ENCODE measurements at places on chromosomes 4 and X.
A peak's percentile ranks its signal among the peaks of the same experiment; 100 is the strongest.

DNA sequence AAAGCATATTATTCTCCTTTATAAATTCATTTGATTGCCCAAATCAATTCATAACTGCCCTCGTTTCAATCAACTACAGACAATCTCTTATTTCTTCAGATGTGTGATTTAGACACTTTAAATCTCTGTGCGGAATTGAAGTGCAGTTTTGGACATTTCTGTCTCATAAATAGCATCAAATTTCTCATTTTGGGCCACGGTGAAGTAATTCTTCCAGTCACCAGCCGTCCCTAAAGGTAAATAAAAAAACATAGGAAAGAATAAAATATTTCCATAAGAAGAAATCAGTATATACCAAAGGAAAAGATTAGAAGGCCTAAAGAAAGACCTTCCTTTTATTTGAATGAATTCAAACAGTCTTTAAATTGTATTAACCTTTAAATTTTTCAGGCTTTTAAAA lies 33.4 kb downstream of the SULT1B1 start:
- no peak for DNase-seq

DNA sequence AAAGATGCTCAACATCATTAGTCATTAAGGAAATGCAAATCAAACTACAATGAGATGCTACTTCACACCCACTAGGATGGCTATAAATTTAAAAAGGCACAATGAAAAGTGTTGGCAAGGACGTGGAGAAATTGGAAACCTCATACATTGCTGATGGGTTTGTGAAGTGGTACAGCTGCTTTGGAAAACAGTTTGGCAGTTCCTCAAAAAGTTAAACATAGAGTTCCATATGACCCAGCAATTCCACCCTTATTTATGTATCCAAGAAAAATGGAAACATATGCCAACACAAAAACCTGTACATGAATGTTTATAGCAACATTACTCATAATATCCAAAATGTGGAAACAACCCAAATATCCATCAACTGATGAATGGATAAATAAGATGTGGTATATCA lies 101.3 kb upstream of the MAGEB10 start:
- DNase-seq, result no peak

DNA sequence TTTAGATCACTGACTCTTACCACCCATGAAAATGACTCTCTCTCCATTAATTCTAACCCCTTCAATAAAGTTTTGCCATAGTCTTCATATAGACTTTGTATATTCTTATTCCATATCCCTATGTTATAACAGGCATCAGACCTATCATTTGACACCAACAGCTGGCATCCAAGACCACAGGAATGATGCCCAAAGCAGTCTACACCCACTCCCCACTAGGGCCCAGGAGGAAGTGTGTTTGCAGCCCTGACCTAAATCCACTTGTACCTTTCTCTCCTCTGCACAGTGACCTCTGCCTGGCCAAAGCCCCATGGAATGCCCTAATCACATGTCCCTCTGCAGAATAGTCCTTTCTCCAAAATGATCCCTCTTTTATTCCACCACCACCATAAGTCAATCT lies 219.2 kb downstream of the CBR4 start:
- no peak for DNase-seq

- no peak for DNase-seq
Observed at GRCh38 chr4:158484173-158484885, 37.4 kb upstream of the RXFP1 start.

DNA sequence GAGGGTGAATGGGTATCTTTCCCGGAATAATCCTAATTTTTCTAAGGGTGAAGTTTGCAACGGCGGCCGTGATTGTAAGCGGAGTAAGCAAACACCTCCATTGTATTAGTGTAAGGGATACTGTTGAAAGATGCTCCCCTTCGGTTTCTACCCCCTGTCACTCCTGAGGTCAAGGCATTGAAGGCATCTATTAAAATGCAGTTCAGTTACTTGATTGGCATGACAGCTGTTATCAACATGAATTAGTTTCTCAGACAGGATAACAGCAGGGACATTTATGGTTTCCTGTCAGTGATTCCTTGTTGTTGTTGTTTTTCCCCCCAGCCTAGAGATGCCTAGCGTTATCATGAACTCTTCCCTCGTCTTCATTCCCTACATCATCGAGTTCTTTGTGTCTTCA lies 552 bp downstream of the SLC25A14 start:
- DNase-seq, result no peak

- DNase-seq, result no peak
Observed at GRCh38 chr4:86033171-86033570, 326.7 kb downstream of the MAPK10 start.

DNA sequence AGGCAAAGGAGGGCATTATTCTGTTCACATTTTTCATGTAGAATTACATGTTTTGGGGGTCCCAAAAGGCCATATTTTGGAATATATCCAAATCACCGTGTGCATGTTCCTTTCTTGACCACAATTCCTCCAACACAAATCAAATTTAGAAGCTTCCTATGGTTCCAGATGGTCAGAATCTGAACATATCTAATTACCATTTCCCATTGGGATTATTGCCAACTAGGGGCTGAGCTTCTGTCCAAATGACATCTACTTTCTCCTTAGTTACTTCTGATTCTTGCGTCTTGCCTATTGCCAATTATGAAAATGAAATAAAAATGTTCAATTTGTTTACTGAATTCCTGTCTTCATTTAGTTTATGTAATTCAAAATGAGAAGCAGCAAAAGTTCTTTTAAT lies 163.7 kb downstream of the CPE start:
- no peak for DNase-seq

DNA sequence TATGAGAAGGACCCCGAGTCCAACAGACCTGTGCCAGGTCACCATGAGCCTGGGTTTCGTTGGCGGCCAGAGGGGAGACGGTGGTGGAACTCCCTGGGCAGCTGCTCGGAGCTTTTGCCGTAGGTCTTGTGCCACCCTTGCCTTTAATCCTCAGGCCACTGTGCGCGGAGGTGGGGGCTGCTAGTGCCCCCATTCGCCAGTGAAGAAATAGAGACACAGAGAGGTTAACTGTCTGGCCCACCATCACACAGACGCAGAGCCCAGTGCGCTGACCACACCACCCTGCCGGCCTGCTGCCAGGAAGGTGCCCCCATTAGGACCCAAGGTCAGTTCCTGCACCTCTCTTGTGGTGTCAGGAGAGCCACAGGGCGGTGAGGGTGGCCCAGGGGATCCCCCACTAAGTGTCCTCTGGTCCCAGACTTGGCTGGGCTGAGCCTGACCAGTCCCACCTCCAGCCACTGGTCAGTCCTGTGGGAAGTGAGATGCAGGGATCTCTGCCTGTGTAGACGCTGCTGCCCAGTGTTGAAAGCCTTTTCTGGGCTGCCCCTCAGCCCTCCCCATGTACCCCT lies 28.3 kb upstream of the HTRA3 start:
- DNase-seq, result no peak

DNA sequence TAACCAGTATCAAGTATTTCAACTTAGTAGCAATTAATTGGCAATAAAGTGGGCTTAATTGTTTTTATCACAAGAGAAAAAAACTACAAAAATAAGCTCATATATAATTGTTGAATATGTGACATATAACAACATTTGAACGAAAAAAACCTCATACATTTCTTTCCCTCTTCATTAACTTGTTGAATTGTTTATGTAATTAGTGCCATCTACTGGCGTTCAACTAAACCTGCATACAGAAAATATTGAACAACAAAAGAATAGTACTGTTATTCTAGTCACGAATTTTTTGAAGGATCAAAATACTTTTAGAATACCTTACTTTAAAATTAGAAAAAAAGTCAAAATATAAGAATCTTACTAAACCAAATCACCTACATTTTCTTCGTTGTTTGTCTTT lies 586.5 kb upstream of the FTHL17 start:
- peak; percentile 31 for DNase-seq

GRCh38 chr4:152009983-152010709 lies 249.3 kb upstream of the GATB start:
- DNase-seq, result no peak

DNA sequence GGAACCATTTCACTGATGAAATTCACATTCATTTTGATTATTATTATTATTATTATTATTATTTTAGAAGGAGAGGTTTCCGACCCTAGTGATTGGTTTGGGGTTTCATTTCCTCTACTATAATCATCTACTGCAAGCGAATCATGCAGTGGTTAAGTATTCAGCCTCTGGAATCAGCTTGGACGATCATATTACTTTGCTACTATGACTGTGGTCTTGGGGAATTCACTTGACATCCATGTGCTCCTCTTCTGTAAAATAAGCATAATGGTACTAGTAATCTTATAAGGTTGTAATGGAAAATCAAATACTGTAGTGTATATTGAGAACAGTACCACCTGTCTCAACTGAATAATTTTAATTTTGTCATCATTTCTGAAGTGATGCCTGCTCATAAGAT lies 132.1 kb upstream of the SLC4A4 start:
- no peak for DNase-seq

DNA sequence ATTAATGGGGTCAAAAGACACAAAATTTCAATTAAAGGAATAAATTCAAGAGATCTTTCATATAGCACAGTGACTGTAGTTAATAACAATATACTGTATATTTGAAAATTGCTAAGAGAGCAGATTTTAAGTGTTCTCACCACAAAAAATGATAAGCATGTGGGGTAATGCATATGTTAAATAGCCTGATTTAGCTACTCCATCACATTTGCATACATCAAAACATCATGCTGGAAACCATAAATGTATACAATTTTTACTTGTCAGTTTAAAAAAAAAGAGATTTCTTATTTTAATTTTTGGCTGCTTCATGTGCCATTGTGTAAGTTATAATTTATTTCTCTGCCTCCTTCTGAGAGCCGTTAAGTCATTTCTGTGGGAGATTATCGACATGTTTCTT lies 65.9 kb downstream of the FAM184B start:
- no peak for DNase-seq

- no peak for DNase-seq
Observed at GRCh38 chr4:145320294-145320693, 139.9 kb upstream of the OTUD4 start.

DNA sequence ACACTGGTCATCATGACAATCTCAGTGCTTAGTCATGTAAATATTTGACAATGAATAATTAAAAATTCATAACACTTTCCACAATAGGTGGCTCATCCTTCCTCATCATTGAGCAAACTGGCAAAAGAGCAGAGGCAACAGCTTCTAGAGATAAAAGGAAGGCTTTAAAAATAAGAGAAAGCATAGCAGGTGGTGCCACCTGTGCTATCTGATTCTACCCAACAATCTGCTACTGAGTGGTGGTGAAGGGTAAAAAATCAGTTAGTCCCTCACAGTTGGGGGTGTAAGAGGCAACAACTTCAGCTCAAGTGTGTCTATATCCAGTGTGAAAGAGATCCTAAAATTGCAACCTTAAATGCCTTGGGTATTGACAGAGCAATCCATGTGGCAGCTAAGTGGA lies 280.1 kb upstream of the PPARGC1A start:
- DNase-seq, result no peak

GRCh38 chr4:3293401-3294391 lies 875 bp downstream of the RGS12 start:
- peak; percentile 5 for DNase-seq
